Activated naive CD4-positive, alpha-beta T cell (primary cell): ENCODE measurements at places on chromosomes 12 and 14.

- no peak for DNase-seq
Measured at GRCh38 chr14:101008631-101009336, 105.3 kb upstream of the RTL1 start.

DNA sequence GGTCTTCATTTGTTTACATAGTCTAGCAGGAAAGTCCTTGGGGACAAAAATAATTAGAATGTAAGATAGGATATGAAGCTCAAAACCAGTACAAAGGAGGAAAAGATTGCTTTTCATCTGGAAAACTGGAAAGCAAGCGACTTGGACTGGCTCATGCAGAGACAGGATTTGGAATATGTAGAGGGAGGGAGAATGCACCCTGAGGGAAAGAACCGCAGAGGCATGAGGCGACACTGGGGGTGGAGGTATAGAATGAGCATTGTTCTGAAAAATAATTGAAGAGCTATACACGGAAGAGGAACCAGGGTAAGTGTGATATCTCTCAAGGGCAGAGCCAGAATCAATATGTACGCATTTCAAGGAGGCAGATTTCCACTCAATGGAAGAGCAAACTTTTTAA is 85.5 kb downstream of the PLEKHG3 start:
- DNase-seq: no peak

GRCh38 chr14:36496346-36496745 is 23.7 kb downstream of the NKX2-1 start:
- DNase-seq: no peak

GRCh38 chr14:82419933-82420332 is 886.3 kb upstream of the SEL1L start:
- DNase-seq: no peak

DNA sequence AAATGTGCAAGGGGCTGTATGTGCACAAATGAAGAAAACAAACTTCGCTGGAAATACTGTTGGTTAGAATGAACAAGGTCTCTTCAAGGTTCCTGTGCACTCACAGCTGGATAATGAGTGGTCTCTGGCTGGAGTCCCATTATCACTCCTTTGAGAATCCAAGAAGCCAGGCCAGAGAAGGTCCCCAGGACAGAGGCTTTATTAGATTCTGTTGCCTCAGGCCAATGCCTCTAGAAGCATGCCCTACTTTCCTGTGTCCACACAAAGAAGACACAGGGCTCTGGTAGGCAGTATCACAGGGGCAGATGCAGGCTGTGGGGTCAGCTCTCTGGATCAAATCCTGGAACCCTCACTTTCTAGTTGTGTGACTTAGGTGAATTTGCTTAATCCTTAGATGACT is 384.7 kb downstream of the GRIN2B start:
- DNase-seq: no peak

GRCh38 chr12:54053751-54054741 is at the start of gene HOXC4:
HOXC4 (plus strand) TSS chr12:54053835; CDS start chr12:54053923, 88 bp downstream.
- no peak for DNase-seq

- DNase-seq: no peak
Measured at GRCh38 chr12:105228494-105228893, 7.5 kb downstream of the APPL2 start.

GRCh38 chr14:105840266-105841021 is 314.1 kb downstream of the TMEM121 start:
- DNase-seq: no peak

DNA sequence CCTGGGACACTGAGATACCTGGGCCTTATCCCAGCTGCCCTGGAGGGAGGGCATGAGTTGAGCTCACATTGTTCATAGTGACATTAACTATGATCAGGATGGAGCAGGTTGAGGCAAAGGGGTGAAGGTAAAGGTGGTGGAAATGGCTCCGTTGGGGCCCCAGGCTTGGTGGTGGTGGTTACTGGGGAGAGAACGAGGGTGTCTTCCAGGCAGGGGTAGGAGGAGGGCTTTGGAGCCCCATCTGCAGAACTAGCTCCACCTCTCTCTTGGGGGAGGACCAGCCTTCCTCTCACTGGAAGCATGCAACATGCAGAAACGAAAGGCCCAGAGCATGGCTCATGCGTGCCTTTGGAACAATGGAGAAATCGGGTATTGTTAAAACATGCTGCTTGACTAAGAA is 217.0 kb downstream of the SLC41A2 start:
- no peak for DNase-seq

- no peak for DNase-seq
Measured at GRCh38 chr14:69673104-69673503, 61.7 kb downstream of the SUSD6 start.

GRCh38 chr12:97760601-97761000 is 298.0 kb downstream of the RMST start:
- no peak for DNase-seq

- DNase-seq: no peak
Measured at GRCh38 chr12:101877806-101878242, 444 bp downstream of the DRAM1 start.

DNA sequence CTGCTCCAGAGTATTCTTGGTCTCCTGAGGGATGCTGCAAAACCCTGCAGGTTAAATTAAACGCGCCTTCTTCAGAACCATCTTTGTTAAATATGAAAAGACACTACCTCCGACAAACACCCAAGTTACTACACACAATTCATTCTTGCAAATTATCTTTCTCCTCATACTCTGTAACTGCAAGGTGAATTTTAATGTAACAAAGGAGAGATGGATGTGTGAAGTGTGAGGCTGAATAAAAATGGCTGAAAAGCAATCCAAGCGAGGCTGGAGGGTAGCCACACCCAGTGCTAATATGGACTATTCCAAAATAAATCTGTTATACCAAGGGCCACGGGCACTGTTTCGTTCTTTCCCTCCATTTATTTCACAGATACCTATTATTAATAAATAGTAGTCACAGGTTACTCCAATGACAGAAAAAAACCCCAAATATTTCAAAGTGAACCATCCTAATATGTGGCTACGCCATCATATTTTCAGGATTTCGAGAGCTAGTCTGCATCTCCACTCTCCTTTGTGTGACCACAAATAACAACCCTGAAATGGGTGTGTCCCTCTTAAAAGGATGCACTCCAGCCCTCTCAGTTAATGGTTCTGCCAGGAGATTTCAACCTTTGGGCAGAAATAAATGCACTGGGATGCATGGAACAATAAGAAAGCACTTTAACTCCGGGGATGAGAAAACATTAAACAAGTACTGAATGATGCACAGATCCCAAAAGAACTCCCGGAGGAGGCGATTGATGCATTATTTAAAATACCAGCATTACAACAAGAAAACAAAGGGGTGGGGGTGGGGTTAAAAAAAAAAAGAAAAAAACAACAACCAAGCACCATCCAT is 53.1 kb upstream of the CCDC175 start:
- DNase-seq: no peak

DNA sequence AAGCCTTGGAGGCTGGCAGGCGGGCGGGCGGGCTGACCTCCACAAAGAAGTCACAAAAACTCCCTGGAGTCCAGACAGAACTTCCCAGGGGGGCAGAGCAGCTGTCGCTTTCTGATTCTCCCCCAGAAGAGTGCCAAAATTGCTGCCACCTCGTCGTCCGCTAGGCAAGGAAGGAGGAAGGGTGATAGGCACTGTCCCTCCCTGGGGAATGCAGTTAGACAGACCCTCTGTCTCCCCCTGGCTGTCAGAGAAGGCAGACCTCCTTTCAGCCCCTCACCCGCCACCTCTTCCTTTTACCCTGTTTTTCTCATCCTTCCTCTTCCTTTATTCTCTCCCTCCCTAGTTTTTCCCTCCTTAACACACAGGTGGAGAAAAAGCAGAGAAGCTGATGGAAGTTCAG is 18.7 kb downstream of the GRIN2B start:
- DNase-seq: no peak

DNA sequence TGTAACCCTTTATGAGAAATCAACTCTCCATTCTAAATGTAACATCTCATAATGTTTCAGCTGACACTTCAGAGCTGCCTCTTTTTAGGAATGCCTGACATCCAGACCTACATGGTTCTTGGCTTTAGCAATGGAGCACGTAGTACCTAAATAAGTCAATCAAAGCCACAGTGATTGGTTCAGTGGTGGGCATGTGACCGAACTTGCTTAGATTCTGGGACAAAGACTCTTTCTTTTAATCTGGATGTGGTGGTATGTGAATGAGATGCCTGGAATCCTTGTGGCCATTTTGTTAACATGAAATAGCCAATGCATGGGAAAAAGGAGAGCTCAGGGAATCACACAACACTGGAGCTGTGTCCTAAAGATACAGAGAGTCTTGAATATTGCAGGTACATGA is 11.8 kb downstream of the GPR65 start:
- no peak for DNase-seq

- no peak for DNase-seq
Measured at GRCh38 chr12:16611146-16611545, 5.2 kb upstream of the LMO3 start.

DNA sequence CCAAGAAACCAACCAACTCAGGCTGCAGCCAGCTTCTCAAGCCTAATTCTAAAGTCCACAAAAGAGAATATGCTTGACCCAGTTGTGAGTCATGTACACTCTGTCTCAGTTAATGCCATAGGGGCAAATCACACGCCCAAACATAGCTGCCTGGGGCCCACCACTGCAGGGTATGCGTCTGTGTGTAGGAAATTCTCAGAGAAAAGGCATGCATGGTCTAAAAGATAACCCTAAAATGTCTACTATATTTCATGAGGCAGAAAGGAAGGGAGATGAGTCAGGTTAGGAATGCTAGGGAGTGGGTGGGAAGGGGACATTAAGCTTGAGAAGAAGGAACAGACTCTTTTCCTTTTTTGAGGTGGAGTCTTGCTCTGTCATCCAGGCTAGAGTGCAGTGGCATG is 22.3 kb upstream of the SPTLC2 start:
- no peak for DNase-seq

DNA sequence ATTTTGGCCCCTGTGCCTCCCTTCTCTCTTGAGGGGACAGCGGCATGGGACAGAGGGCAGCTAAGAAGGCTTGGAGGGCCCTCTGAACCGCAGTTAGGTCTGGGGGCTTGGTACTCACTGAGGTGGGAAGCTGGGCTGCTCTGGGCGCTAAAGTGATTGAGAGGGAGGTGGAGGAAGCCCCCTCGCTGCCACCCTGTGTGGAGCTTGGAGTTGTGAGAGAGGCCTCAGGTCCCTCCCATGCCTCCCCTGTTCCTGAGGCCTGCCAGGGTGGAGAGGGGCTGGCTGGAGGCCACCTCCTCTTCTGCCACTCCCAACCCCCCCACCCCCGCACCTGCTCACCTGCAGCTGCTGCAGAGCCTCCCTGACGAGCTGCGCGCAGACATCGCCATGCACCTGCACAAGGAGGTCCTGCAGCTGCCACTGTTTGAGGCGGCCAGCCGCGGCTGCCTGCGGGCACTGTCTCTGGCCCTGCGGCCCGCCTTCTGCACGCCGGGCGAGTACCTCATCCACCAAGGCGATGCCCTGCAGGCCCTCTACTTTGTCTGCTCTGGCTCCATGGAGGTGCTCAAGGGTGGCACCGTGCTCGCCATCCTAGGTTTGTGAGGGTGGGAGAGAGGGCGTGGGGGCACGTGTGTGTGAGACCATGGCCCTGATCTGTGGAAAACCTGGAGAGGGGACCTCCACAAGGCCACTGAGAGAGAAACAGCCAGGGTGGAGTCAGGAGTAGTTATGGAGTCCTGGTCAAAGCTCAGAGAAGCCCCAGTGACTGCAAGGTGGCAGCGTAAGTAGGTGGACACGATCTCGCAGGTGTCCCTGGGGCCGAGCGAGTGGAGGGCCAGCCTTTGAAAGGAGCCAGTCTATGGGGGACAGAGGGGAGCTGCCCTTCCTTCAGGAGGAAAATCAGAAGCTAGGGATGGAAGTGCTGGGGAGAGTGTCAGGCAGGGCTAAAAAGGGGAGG is 11.2 kb downstream of the KCNH3 start:
- DNase-seq: no peak

DNA sequence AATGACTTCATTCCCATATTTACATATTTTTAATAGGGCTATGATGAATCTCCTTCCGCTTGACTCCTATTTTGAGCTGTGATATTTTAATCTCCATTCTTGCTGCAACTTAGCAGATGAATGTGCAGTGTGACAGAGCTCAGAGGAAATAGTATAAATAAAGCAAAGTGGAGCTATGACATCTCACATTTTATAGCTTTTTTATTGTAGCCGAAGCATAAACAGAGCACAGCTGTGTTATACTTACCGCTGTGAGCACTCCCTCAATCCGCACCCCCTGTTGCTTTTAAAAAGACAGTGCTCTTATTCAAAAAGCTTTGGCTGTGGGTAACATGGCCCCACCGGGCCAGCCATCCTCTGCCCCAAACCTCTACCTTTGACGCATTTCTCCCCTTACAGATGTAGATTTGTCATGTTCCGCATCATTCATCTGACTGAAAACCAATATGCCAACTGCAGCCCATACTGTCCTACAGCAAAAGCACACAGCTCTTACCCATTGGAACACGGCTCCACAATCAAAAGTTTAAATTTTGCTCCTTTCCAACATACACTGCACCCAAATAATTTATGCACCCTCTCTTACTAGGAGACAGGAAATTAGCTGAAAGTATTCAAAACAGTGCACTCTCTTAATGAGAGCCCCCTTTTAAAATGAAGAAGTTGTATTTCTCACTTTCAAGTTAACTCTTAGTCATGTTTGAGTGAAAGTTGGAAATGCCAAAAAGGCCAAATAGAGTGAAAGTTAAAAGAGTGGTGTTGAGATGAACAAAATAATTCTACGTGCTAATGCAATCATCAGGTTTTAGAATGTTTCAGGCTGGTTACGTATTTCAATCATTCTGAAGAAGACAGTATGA is 429.3 kb upstream of the SOX5 start:
- DNase-seq: no peak

- DNase-seq: no peak
Measured at GRCh38 chr12:109815757-109816617, 17.2 kb downstream of the TRPV4 start.

DNA sequence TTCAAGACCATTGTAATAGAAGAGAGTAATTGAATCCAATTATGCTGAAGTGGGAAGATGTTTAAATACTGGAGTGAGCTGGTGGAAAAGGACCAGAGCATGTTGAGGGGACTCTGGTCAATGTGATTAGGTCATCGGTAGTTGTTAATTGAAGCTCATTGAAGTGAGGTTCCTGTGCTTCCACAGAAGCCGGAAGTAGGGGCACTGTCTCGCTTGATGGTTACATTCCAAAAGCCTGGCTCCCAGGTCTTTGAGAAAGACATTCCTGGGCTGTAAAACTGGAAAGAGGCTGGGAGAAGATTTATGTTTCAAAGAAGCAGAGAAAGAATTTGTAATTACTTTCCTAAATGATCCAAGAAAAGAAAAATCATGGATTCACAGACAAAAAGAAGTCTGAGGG is 12.3 kb upstream of the CLECL1 start:
- DNase-seq: no peak

DNA sequence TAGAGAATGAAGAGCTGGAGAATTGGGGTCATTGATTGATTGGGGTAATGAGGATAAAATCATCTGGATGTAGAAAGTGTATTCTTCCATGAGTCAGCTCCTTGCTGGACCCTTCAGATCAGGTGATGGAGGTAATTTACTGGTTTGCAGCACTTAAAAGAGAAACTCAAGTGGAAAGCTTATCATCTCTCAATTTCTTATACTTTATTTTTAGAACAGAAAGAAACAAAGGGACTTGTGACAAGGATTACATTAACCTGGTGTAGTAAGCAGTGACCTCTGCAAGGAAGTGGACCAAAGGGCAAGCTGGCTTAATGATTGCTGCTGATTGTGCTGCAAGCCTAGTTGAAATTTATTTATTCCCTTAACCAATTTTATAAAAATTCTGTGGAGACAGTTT is 405.0 kb downstream of the TRHDE start:
- no peak for DNase-seq

- no peak for DNase-seq
Measured at GRCh38 chr14:57478050-57478449, 15.6 kb downstream of the CCDC198 start.
